Caco-2 (cell line): ENCODE measurements at places on chromosomes 16 and 17. TPM values are rescaled to one million over a fixed set of nuclear protein-coding genes. Genes with fewer than 3 reads are reported as not detected.
A peak's percentile ranks its signal among the peaks of the same experiment; 100 is the strongest.

ZFHX3 gene
- total RNA-seq, result 39.9 TPM in 2 replicates

OTOP3 gene
- total RNA-seq, result not detected in 2 replicates

- no peak overlapping the region for H3K4me3 ChIP-seq
- no peak for DNase-seq
- no peaks in the 10 kb centered on the region for H3K36me3 ChIP-seq
- H3K4me1 ChIP-seq, result no peaks in the 10 kb centered on the region
- no peak overlapping the region for H3K27ac ChIP-seq
Observed at GRCh38 chr16:86565644-86566511, 751 bp upstream of the FOXC2 start.

DNA sequence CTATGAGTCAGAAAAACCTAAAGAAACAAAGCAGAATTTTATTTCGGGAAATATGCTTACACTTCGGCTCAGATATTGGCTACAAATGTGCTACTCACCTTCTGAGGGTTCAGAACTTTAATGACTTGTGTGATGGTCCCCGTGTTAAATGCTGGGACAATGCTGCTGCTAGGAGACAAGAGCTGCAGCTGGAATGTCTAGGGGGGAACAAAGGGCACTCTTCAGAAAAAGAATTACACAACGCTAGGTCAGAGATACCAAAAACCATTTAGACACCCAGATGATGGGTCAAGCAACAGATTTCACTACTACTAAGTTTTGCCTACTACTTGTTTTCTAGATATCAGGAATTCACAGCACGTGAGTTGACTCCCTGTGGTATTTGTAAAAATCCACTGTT, 10.0 kb upstream of the PHLPP2 start:
- peaks cover 13% of the 10 kb centered on the region for H3K36me3 ChIP-seq
- no peak for DNase-seq
- H3K4me1 ChIP-seq, result peaks cover 25% of the 10 kb centered on the region
- H3K4me3 ChIP-seq, result no peak overlapping the region
- peak overlapping the region; percentile 79 for H3K27ac ChIP-seq
- no peaks in the 10 kb centered on the region for H3K27me3 ChIP-seq

INTS2 gene
- total RNA-seq, result 20.1 and 20.8 TPM in 2 replicates

SERPINF2 gene
- total RNA-seq, result 59.9 and 63.8 TPM in 2 replicates

- H3K36me3 ChIP-seq, result no peaks in the 10 kb centered on the region
- H3K27me3 ChIP-seq, result no peaks in the 10 kb centered on the region
- DNase-seq, result no peak
- no peak overlapping the region for H3K4me3 ChIP-seq
- H3K4me1 ChIP-seq, result no peaks in the 10 kb centered on the region
Observed at GRCh38 chr16:31409433-31409832, 16.3 kb downstream of the ITGAD start.

GAS2L2 gene
- total RNA-seq, result not detected in 2 replicates

DNA sequence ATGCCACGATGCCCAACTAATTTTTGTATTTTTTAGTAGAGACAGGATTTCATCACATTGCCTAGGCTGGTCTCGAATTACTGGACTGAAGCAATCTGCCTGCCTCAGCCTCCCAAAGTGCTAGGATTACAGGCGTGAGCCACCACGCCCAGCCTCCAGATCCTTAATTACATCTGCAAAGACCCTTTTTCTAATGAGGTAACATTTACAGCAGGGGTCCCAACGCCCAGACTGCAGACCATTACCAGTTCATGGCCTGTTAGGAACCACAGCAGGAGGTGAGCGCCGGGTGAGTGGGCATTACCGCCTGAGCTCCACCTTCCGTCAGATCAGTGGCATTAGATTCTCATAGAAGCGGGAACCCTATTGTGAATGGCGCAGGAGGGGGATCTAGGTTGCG, 4.0 kb upstream of the RAB11FIP4 start:
- H3K36me3 ChIP-seq, result no peaks in the 10 kb centered on the region; the same call in 1 of the 2 replicates
- no peak for DNase-seq
- no peak overlapping the region for H3K4me3 ChIP-seq
- no peaks in the 10 kb centered on the region; the same call in none of the 2 replicates for H3K27me3 ChIP-seq

DNA sequence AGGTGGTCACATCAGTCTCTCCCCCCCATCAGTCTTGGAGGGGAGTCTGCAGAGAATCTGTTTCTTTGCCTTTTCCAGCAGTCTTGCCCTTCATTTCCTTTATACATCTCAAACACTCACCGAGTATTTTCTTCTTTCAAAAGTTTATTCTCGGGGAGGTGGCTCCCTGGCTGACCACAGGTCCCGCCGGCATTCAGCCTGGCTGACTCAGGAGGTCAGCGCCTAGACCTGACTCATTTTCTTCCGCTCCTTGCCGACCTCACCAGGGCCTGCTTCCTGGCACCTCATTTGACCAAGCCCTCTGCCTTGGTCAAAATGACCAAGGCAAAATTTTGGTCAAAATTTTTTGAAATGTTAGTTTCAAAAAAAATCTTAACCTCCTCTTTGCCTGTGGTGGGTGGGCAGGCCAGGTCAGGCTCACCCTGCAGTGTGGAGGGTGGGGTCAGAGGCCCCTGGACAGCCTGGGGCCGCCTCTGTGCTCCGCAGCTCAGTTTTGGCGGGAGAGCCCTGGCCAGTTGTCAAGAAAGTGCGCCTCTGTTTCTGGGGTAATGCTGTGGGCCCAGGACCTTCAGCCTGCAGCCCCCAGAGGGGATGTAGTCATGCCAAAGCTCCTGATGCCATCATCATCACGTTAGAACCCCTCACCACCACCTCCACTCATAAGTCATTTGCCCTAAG, 165.6 kb downstream of the SPECC1 start:
- no peak for DNase-seq
- H3K4me3 ChIP-seq, result no peak overlapping the region
- H3K27me3 ChIP-seq, result no peaks in the 10 kb centered on the region
- no peaks in the 10 kb centered on the region for H3K36me3 ChIP-seq
- peak overlapping the region; percentile 30 for H3K27ac ChIP-seq
